Gastrocnemius medialis (tissue), 4 donors: ENCODE measurements at places on chromosomes 2 and 18.

- DNase-seq: no peak
Measured at GRCh38 chr2:32798829-32799228, 147.9 kb upstream of the LTBP1 start.

DNA sequence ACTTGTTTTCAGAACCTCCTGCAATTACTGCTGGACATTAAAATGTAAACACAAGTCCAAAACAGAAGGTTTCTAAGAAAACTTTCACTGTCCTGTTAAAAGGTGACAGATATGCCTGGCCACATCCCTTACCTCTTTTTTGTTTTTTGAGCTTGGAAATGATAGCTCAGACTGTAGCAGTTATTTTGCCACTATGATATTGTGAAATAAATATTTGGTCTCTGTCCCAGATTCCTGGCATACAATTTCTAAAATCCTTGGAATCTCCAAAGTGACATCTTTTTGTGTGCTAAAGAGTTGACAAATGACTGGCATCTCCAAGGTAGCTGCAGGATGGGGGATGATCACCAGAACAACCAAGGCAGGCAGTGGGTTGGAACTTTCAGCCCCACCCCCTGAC is 16.8 kb downstream of the TPGS2 start:
- DNase-seq: no peak

- DNase-seq: no peak
Measured at GRCh38 chr18:37598966-37599896, 33.6 kb upstream of the CELF4 start.

DNA sequence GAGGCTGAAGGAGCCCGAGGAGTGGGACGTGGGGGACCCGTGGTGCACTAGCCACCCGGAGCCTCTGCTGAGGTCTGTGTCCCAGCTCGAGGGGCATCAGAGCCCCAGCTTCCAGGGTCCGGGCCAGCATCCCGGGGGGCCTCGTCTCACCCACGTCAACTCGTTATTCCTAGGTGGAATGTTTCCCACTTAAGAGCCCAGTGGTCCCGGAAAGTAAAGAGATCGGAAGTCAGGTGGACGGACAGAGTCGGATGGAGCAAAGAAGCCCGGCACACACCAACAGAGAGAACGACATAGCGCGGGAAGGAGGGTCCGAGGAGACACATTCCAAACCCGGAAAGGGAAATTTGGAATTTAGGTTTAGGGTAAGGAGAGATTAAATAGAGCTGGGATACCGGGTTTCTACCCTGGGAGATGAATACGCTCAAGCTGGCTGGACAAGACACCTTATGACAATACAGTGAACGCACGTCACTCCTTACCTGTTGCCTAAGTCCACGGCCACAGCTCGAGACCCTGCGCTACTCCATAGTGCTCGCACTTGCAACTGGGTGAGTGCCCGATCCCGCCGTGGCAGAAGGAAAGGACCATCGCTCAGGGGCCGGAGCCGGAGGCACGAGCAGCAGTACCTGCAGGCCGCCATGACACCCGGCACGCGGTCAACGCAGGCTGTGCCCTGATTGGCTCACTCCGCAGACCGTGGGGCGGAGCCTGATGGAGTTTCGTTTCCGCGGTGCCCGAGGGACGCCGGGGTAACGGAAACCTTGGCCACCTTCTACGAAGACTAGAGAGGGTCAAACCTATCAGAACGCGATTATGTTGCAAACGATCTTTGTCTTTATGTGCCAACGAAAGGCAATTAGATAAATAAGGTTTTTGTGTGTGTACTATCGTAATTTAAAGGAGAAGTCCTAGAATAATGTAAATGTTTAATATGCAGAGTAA is at the start of gene PNPT1:
Gene PNPT1, minus strand, starts transcription at position 664 of the 945 bp plus-strand sequence. Its CDS starts 21 bp downstream, at position 643.
- peak; percentile 90 for DNase-seq

DNA sequence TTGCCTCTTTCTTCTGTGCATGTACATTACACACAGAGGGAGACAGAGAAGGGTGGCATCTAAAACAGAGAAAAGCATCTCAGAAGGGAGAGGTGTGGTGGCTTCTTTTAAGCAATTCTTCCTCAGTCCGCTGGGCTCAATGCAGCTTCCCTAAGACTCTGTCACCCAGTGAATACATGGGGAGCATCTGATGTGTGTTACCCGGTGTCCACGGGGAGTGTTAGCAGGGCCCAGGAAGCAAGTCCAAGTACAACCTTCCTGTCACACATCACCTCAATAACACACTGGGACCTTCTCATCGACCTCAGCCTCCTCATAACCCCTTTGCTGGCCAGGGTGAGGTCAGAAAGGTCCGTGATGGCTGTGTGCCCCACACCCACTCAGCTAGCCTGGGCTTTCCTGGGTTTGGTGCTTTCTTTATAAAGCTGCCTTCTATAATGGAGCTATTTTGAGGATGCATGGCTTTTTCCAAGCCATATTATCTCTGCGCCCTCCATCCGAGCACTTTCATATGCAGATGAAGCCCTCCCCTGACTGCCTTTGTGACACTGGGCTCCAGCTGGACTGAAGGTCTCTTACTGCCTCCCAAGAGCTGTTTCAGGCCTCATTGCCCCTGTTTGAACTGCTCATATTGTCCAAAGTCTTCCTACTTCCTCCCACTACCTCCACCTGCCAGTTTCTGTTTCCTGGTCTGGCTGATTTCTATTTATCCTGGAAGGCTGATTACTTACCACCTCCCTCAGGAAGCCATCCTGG is 21.4 kb downstream of the TNFRSF11A start:
- DNase-seq: no peak

DNA sequence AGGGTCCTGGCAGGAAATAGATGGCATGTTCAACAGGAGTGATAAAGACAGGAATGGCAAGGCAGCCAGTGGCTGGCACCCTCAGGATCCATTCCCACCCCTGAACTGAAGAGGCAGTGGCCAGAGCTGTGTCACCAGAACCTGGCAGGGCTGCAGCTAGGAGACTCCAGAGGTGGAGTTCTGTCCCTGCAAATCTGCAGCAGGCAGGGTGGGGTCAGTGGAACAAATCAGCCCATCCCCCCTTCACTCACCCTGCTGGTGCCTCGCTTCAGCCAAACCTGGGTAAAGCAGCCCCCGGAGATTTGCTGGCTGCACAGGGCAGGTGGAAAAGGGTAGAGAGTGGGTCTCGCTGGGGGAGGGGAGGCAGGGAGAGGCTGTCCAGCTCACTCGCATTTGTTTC is 12.7 kb downstream of the INPP5D start:
- no peak for DNase-seq

DNA sequence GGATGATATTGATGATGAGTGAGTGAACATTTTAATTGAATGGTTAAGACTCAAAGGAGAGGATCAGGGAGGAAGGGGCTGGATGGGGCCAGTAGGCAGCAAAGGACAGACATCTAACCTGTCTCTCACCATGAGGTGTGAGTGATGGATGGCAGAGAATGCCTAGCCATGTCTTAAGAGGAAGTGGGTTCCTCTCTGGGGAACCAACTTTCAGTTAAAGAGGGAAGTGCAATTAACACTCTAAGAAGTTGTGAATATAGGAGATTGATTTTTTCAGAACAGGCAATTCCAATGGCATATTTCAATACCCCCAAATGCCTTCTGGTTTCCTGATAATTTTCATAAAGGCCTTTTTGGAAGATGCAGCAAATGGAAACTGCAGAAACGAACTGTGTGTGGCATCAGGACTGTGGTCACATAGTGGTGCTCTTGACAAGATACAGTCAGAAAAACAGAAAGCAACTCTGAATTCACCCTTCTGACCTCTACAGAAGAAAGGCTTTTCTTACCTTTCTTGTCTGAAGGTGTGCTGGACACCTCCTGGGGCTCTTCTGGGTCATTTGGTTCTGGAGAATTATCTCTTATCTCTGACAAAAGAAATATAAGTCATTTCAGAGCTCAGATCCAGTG is 10.2 kb downstream of the SP110 start:
- DNase-seq: no peak

DNA sequence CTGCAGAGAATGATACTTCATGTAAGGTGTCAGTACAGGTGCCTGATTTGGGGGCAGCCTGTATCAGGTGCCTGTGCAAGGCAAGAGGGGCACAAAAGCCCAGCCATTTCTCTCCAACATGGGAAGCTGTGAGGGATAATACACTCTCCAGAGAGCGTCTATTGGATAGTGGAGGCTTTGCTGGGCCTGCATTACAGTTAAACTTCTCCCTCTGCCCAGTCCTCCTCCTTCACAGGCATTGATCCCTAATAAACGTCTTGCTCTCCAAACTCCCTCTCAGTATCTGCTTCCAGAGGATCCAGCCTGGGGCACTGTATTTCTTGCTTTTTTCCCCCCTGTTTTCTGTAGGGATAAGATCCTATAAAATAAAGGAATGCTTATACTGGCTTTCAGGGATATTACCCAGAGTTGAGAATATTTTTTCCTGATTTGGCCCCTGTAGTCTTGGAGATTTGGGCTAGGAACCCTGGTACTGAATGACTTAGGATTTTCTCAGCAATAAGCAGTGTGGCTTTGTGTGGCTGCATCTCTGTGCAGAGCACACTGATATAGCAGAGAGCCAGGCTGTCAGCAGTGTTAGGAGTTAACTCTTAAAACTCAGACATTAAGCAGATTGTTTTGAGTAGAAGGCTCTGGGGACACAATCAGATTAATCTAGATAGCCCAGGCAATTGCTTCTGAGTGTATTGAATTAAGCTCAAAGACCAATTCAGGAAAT is 330.6 kb downstream of the CYRIA start:
- DNase-seq: no peak

DNA sequence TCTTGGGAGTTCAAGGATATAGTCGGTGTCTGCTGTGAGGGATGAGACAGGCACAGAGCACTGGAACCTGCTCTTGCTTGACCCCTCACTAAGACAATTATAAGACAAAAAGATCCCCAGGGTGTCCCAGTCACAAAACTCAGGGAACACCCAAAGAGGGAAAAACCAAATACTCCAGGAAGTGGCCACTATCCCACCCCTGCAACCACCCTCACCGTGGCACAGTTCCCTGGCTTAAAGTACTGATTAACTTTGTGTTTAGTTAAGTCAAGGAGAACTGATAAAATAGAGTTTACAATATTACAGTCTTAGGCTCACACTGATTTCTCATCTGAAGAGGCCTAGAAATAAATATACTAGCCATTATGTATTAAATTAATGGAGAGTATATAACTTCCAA is 13.5 kb downstream of the IL36B start:
- no peak for DNase-seq

DNA sequence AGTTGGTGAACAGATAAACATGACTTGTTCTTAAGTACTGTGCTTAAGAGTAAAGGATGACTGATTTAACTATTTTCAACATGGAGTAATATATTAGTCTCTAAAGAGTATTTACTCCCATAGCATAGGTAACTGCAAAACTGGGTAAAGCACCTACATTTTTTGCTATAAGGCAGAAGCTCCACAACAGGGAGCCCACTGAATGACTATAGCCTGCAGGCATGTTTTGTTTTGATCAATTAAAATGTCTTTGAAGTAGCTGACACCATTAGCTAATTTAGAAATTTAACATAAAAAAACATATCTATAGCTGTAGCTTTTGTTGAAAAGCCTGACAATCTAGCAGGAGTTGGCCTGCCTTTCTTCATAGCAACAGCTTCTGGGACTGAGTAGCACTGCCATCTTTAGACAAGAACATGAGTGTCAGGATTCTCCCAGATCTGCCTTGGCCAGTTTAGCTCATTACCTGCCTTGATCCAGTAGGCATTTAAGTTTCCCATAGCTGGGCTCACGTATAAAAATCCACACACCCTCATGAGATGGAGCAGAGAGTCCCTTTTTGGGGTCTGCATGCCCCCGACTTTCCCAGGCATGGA is 1935.1 kb upstream of the PIK3C3 start:
- DNase-seq: no peak

GRCh38 chr2:71078624-71079023 is 10.2 kb downstream of the NAGK start:
- no peak for DNase-seq

GRCh38 chr2:213121690-213122089 is 29.7 kb downstream of the IKZF2 start:
- DNase-seq: no peak

DNA sequence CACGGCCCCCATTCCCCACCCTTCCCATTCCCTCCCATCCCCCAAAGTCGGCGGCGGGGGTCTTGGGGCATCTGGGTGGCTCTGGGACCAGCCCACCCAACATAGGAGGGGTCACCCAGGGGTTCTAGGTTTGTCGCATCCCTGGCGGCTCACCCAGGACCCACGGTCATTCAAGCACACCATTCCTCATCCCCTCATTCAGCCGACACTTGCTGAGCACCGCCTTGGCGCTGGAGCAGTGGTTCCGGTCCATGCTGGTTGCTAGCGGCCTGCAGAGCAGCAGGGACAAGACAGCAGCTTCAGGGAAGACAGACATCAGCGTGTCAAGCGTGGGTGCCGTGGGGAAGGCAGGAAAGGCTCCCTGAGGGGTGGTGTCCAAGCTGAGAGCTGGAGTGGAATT is 50.5 kb upstream of the OTOS start:
- no peak for DNase-seq

GRCh38 chr18:75208155-75208835 is 644 bp downstream of the PTGR3 start:
- peak; percentile 32 for DNase-seq

DNA sequence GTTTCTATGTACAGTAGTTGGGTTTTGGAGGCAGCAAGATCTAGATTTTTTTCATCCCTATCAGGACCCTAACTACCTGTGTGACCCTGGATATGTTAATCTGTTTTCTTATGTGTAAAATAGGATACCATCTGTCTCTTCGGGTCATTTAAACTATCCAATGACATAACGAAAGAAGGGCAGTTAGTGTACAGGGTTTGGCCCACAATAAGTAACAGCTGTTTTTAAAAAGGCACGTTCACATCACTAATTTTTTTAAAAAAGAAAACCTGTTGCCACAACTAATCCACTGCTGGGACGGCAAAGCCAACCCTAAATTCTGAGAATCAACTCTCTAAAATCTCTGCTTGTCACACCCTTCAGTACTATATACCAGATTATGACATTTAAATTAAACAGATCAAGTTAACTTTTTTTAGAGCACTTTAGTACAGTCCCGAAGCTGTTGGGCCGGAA is 869 bp downstream of the USP40 start:
- DNase-seq: no peak

GRCh38 chr18:47970664-47971531 is 40.4 kb upstream of the SMAD2 start:
- no peak for DNase-seq

DNA sequence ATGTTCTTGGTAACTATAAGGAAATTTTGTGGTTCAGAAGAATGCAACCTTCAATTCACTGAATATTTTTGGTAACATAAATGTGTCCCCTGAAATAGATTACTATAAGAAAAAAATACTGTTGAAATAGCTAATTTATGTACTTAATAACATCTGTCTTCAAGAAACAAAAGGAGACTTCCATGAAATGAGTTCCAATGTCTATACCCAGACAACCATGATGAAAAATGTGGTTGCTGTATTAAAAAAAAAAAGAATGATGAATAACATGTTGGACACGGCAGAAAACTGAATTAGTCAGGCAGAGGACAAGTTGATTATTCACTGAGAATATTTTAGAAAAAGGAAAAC is 98.5 kb downstream of the TACR1 start:
- no peak for DNase-seq
